GM12865 (cell line): ENCODE measurements at places on chromosomes 11 and 22.

DNA sequence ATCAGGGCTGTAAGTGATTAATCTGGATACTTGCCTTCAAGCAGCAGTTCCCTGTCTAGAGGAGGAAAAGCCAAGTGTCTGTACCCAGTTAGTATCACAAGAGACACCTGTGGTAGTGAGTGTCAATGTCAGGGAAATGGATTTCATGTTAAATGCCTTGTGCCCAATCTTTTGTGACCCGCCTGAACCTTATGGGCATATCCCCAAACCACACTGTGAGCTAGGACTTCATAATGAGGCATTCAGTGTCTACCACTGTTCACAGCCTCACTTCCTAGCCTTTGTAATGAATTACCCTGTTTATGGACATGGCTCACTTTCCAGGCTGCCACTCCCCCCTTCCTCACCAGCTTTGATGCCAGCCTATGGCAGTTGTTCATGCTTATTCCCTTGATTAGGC is 125.1 kb downstream of the TRIM44 start:
- DNase-seq: no peak

GRCh38 chr11:64752175-64752970 is 7.4 kb downstream of the PYGM start:
- DNase-seq: no peak

GRCh38 chr22:25027043-25027906 is 74.8 kb downstream of the KIAA1671 start:
- no peak for DNase-seq

DNA sequence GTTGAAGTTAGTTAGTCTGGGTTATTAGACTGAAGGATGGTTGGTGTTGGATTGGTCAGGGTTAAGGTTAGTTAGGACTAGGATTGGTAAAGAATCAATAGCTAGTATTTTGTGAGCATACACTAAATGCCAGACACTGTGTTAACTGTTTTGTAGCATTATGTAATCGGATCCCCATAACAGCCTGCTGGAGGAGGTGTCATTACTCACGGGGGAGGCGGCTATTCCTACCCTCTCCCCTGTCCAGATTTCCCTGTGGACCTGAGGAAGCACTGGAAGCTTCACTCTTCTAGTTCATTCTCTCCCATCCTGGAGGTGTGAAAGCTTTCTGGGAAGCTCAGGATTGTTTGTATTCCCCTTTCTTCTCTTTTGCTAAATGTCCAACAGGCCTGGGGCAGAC is 40.5 kb upstream of the KCNJ11 start:
- no peak for DNase-seq
